DMS79 (cell line): ENCODE measurements at places on chromosomes 3 and 15.

- peak; percentile 82 for DNase-seq
Measured at GRCh38 chr3:17730318-17730967, 12.0 kb downstream of the TBC1D5 start.

DNA sequence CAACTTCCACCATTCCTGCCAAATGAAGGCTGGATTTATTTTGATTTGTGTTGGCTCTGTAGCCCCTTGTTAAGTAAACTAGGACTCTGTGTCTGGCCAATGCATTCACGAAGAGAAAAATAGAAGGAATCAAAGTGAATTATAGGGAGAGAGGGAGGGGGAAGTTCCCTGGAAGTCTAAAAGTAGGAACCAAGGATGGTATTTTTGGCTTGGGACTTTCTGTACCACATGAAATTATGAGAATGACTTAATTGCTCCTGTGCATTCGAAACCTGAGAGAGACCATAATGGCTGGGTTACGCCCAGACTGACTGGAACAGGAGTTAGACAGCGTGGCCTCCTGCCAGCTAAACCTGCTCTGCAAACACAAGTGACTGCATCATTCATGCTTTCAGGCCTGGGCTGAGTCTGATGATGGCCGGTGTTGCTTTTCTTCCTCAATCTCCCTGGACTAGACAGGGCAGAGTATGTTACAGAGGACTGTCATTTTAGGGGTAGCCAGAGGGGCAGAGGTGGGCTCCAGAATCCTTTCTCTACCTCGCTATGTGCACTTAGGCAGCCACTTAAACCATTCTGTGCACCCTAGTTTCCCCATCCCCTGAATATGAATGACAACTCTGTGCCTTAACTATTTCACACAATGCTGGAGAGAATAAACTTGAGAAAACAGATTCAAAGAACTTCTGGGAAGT is 58.9 kb downstream of the MYO1E start:
- peak; percentile 49 for DNase-seq

DNA sequence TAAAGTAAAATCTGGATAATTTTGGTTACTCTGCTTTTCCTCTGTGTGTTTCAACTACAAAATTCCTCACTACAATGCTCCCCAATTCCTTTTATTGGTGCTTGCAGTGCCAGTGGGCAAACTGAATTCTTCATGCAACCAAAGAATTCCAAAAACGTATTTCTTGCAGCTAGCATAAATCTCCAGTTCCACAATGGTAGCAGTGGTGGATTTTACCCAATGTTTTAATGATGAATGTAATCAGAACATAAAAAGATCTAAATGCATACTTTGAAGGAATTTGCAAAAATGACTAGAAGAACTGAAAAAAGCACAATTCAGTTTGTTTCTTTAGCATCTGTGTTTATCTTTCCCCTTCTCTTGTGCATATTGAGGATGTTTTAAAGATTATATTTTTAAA is 359.6 kb upstream of the TPRG1 start:
- no peak for DNase-seq

GRCh38 chr15:62035256-62035924 is 24.9 kb downstream of the VPS13C start:
- no peak for DNase-seq

- no peak for DNase-seq
Measured at GRCh38 chr15:83112956-83113299, 5.5 kb downstream of the TM6SF1 start.
